Chondrocyte (in vitro differentiated cells): ENCODE measurements at places on chromosomes 1 and 21. TPM values are rescaled to one million over a fixed set of nuclear protein-coding genes. Genes with fewer than 3 reads are reported as not detected.
A peak's percentile ranks its signal among the peaks of the same experiment; 100 is the strongest.

- peaks cover 71% of the 10 kb centered on the region for H3K4me1 ChIP-seq
- DNase-seq, result no peak
- peak overlapping the region; percentile 96 for H3K27ac ChIP-seq
- peaks cover 16% of the 10 kb centered on the region for H3K36me3 ChIP-seq
These were observed 4.5 kb downstream of the EPHA2 start for GRCh38 chr1:16151196-16151994.

DNA sequence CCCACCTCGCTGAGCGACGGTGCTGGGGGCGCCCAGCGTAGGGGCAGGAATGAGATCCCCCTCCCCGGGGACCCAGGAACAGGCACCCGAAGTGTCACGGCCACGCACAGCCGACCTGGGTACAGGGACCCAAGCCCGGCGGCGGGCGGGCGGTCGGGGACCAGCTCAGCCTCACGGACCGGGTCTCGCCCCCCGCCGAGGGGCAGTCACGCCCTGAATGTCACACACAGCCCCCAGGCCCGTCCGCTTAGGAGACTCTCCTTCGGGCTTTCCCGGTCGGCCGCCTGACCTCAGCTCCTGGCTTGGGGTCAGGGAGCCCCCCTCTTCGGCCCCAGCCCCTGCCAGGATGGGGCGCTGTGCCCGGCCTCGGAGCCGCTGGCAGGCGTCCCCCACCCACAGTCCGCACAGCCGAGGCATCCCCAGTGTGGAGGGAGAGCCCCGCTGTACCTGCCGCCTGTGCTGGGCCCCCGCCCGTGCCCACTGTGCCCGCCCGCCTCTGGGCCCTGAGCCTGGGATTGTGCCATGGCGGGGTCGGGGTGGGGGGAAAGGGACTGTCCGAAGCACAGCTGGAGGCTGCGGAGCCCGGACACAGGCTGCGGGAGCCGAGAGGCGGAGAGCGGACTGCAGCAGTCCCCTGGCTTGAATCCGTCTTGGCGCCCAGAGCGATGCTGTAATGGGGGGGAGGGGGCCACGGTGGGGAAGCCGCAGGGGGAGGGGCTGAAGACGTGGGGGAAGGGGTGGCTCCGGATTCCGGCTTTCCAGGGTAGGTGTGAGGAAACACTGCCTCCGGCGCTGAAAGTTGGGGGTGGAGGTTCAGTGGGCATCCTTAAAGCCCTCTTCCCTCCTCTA is 627 bp upstream of the DLGAP3 start:
- no peak for DNase-seq
- peaks cover 9% of the 10 kb centered on the region for H3K4me1 ChIP-seq
- peaks cover 3% of the 10 kb centered on the region for H3K36me3 ChIP-seq
- no peak overlapping the region for H3K27ac ChIP-seq
- H3K4me3 ChIP-seq, result peak overlapping the region; percentile 40

DNA sequence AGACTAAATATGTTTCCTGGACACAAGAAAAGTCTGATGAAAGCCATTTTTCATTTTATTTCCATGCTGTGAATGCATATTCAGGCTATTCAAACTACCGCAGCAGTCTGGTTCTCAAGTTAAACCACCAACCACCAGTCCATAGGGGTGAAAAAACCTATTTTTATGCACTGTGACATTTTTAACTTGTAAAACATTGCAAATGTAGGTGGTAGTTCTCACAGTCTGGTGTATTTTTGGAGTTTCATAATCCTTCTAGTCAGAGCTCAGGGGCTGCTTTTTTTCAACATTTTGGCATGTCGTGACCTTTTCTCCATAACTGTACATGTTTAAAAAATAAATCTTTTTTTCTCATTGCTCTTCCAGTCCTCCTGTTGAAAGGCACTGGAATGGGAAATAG is 907.6 kb upstream of the ADGRL2 start:
- no peaks in the 10 kb centered on the region for H3K27me3 ChIP-seq
- peak overlapping the region; percentile 93 for H3K27ac ChIP-seq
- H3K4me3 ChIP-seq, result peak overlapping the region; percentile 46
- DNase-seq, result no peak

The COL6A1 gene
- total RNA-seq, result 994 to 1,063 TPM (median 1,052 TPM) in 3 replicates

The PCP4 gene
- not detected in 3 replicates for total RNA-seq

The BMP8A gene
- total RNA-seq, result 0.12 TPM in 1 of 3 replicates, not detected in the others

The ERVH48-1 gene
- not detected in 3 replicates for total RNA-seq
